Activated CD4-positive, alpha-beta memory T cell treated with anti-CD3 and anti-CD28 coated beads, Interleukin-2, amount 10 ng/mL, durations not matched to agents 7 days and 5 days (primary cell): ENCODE measurements at places on chromosomes 3 and 15. TPM values are rescaled to one million over a fixed set of nuclear protein-coding genes. Genes with fewer than 3 reads are reported as not detected.

DNA sequence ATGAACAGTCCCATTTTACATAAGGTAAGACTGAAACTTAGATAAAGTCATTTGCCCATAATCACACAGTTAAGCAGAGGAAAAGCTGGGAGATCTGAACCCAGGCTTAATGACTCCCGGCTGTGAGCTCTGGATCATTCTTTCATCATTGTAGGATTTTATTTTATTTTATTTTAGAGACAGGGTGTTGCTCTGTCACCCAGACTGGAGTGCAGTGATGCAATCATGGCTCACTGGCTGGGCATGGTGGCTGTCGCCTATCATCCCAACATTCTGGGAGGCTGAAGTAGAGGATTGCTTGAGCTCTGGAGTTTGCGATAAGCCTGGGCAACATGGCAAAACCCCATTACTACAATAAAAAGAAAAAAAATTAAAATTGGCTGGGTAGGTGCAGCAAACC is 31.2 kb upstream of the RAF1 start:
- no peak for DNase-seq

DNA sequence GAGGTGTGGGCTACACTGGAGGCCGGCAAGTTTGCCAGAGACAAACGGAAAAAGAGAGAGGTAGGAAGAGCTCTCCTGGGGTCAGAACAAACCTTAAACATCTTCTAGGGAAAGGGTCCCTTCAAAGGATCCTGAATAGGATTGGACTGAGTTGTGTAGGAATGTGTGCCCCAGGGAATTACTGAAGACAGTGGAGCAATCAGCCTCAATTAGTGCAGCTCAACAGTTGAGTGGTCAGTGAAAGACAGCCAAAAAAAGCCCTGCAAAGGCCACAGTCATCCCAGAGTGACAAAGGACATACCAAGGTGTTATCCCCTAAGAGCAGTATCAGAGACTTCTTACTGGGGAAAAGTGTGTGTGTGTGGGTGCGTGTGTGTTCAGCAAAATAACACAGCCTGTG is 70.3 kb downstream of the NUP210 start:
- no peak for DNase-seq

DNA sequence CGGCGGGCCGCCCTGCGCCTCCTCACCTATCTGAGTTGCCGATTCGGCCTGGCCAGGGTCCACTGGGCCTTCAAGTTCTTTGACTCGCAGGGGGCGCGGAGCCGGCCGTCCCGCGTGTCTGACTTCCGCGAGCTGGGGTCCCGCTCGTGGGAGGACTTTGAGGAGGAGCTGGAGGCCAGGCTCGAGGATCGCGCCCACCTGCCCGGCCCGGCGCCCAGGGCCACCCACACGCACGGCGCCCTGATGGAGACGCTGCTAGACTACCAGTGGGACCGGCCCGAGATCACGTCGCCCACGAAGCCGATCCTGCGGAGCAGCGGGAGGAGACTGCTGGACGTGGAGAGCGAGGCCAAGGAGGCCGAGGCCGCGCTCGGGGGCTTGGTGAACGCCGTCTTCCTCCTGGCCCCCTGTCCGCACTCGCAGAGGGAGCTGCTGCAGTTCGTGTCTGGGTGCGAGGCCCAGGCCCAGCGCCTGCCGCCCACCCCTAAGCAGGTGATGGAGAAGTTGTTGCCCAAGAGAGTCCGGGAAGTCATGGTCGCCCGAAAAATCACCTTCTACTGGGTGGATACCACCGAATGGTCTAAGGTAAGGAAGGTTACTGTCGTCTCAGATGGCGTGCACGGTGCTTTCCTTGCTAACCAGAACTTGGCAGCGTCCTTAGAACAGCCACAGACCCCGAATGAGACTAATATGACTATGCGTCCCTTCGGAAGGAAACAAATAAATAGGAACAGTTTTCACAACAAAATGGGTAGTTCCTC is 567 bp downstream of the TICRR start:
- peak; percentile 26 for DNase-seq

Gene GOLGA8B
- 252 TPM for total RNA-seq

Gene THAP10
- total RNA-seq, result 0.15 TPM
